ENCODE measurements at places on chromosomes 11 and 22. TPM values are rescaled to one million over a fixed set of nuclear protein-coding genes. Genes with fewer than 3 reads are reported as not detected.
A peak's percentile ranks its signal among the peaks of the same experiment; 100 is the strongest.

DNA sequence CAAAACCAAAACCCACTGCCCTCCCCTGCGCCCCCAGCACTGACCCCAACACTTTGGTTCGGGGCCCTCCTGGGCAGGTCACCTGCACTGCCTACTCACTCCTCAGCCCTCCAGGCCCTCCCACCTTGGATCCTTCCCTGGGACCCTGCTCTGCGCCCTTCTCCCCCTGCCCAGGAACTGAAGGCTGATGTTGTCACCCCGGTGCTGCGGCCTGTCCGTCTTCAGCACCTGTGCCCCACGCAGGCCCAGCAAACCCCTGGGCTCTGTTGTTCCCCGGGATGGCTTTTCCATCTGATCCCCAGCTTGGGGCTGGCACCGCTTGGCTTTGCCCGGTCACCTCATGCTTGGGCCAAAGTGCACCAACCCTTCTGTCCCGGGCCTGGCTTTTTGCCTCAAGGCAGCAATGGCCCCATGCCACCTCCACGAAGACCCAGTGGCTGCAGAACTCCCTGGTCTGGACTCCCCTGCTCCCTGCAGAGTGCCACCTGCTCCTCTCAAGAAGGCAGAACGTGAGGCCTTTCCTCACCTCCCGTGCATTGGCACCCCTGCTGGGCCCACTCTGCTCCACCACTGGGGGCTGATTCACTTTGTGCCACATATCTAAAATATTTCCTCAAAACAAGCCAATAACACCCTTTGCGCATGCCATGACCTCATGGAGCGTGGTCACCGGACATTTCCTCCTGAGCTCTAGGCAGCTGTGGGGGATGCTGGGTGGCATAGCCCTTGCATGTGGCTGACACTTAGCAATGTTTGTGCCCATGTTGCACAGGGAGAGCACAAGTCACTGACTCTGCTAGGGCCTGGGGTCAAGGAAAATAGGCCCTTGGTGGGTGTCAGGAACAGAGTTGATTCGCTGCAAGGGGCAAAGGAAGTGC is 8.8 kb downstream of the PPM1F start:
- DNase-seq: no peak

DNA sequence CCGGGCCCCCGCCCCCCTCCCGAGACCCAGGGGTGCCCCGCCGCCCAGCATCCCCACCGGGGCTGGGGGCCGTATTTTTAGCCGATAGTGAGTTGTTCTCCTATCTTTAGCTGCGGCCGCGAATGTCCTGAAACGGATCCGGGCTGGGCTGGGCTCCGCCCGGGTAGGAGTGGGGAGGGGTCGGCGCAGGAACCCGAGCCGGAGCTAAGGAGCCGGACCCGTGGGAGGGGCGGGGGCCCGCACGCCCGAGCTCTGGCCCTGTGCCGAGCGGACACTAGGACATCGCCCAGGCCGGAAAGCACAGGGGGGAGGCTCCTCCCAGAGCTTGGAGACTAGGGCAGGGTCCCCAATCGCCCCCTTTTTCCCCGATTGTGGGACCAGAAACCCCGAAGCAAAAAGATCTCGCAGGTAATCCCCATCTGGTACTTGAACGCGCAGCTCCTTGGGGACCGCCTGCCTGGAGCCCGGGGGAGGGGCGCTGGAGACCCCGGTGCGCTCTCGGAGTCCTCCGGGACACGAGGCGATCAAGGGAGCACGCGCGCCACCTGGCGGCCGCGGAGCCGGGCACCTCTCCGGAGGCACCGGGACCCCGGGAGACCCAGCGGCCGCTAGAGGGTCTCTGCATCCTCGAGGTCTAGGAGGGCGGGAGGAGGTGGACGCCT is 669 bp downstream of the CDC42EP2 start:
- DNase-seq: peak; percentile 77

GRCh38 chr11:72239849-72240460 is 4.0 kb downstream of the PHOX2A start:
- peak; percentile 74 for DNase-seq

- DNase-seq: peak; percentile 18
Observed at GRCh38 chr11:2931771-2932738, 2.8 kb upstream of the PHLDA2 start.

- DNase-seq: no peak
Observed at GRCh38 chr11:37788141-37788877, 1190.3 kb upstream of the RAG2 start.

DNA sequence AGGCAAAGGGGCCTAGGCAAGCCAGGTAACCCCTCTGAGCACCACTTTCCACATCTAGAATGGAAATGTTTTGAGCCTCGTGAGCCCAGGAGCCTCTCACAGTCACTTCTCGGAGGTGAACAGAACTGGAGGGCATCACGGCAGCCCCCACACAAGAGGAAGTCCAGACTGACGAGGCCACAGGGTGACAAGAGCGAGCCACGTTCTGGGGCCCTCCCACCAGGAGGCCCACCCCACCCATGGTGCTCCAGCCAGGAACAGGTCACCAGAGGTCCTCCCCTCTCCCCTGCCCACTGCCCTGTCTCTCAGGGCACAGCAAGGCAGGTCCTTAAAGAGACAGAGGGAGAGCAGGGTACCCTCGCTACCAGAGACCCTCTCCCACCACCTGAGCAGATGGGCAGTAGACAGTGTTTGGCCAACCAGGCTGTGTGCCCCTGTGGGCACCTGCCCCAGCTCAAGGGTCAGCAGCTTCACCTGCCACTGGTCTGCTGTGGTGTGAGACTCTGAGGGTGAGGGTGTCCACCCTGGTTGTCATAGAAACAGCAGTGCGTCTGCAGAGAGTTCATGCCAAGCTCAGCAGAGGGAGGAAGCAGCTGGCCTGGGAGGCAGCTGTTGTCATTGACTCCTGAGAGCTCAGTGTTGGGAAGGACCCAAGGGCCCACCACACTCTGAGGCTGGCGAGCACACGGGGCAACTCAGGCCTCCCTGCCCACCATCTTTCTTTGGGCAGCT is 31.4 kb downstream of the RSPH14 start:
- DNase-seq: no peak

The CLDN5 gene
- total RNA-seq: 50.1 TPM

The KRTAP5-7 gene
- not detected for total RNA-seq

The TSSK2 gene
- not detected for total RNA-seq

Data from stomach (tissue), 19 donors.